ENCODE measurements at places on chromosomes 1 and 21. TPM values are rescaled to one million over a fixed set of nuclear protein-coding genes. Genes with fewer than 3 reads are reported as not detected.
A peak's percentile ranks its signal among the peaks of the same experiment; 100 is the strongest.

DNA sequence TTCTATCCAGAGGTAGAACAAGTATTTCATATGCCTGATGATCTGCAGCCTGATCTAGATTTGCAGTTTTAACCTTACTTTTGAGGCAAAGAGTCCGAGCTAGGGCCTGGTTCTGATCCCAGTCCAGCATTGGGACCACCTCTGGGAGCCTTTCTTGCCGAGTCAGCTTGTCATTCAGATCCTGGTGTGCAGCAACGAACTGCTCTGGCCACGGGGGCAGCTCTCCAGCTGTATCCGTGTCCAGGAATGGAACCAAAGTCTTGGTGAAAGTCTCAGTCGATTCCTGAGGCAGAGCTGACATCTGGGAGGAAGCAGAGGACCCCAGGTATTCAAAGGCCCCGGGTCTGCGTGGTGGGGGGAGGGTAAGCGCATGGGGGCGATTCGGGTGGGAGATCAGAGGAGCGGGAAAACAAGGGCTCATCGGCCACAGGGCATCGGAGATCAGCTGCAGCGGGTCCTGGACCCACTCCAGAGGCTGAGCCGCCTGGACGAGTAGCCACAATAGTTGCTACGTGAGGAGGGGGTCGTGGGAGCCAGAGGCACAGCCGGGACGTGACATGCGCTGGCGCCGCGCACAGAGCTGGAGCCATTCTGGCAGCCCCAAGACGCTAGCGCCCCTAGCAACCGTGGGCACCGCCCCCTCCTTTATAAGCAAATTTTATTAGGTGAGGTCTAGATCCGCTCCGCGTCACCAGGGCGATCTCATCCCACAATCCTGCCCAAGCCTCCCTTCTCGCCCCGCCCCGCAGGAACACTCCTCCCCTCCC lies 32.4 kb upstream of the BSDC1 start:
- no peak overlapping the region for H3K27ac ChIP-seq
- no peaks in the 10 kb centered on the region for H3K36me3 ChIP-seq
- DNase-seq, result no peak
- no peaks in the 10 kb centered on the region for H3K4me1 ChIP-seq
- H3K4me3 ChIP-seq, result no peak overlapping the region

DNA sequence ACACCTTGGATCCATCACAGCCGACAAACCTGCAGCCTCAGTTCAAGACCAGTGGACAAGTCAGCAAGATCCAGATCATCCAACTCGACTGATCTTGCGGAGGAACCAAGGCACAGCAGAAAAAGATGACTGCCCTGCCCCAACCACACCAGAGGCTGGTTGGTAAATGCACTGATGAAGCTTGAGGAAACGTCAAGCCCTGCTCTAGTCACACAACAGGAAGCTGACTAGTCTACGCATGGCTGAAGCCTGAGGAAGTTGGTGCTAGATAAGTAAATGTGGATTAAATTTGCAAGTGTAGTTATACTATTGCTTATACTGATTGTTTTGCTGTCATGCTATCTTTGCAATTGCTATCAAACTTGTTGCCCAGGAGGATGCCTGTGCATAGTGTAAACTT lies 89.0 kb downstream of the LIPI start:
- no peaks in the 10 kb centered on the region for H3K36me3 ChIP-seq
- peaks cover 14% of the 10 kb centered on the region for H3K4me1 ChIP-seq
- H3K27me3 ChIP-seq, result no peaks in the 10 kb centered on the region
- no peak overlapping the region for H3K27ac ChIP-seq
- H3K4me3 ChIP-seq, result no peak overlapping the region

The S100A14 gene
- not detected for total RNA-seq

GRCh38 chr1:88684482-88685258 lies 597 bp downstream of the PKN2 start:
- peak; percentile 63 for DNase-seq
- H3K27ac ChIP-seq, result peak overlapping the region; percentile 96
- H3K4me1 ChIP-seq, result peaks cover 23% of the 10 kb centered on the region
- H3K4me3 ChIP-seq, result peak overlapping the region; percentile 92
- H3K27me3 ChIP-seq, result no peaks in the 10 kb centered on the region

DNA sequence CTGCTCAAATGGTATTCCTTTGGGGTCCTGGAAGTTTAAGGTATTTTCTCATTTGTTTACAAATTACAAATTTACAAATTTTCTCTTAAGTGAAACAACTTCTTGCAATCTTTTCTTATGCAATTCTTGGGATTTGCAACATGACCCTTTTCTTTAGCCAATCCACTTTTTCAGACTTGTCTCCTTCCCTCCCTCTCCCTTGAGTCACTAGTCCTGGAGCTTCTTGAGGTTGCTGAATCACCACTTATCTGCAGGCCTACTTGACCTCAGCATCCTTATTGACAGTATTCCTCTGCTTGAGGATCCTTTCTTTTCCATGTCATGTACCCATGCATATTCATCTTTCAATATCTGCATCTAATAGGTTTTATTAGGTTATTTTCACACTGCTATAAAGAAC lies 302.8 kb upstream of the ADAMTS5 start:
- H3K4me1 ChIP-seq, result no peaks in the 10 kb centered on the region
- no peak for DNase-seq
- no peak overlapping the region for H3K4me3 ChIP-seq
- H3K27me3 ChIP-seq, result no peaks in the 10 kb centered on the region
- H3K27ac ChIP-seq, result no peak overlapping the region

DNA sequence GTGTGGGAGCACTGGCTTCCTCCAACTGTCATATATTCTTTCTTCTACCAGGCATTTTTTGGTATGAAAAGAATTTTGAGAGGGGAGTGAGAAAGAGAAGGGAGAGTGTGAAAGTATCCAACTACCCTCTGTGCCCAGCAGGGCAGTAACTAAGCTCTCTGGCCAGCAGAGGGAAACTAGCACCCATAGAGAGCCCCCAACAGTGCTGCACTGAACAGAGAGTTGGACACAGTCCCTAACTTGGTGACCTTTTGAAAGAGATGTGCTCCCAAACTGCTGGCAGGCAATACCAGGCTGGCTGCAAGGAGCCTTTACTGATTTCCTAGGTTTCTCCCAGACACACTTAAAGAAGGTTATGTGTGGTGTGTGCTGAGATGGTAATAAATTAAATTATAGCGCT lies 118.8 kb upstream of the PBX1 start:
- H3K36me3 ChIP-seq, result no peaks in the 10 kb centered on the region
- no peak for DNase-seq
- H3K27me3 ChIP-seq, result no peaks in the 10 kb centered on the region
- H3K4me3 ChIP-seq, result no peak overlapping the region
- no peaks in the 10 kb centered on the region for H3K4me1 ChIP-seq

The DSCAM gene
- total RNA-seq, result not detected

The DIPK1A gene
- 19.1 TPM for total RNA-seq

GRCh38 chr21:33418691-33419090 lies 15.5 kb downstream of the IFNGR2 start:
- H3K4me3 ChIP-seq, result no peak overlapping the region
- H3K4me1 ChIP-seq, result no peaks in the 10 kb centered on the region
- H3K36me3 ChIP-seq, result peaks cover 19% of the 10 kb centered on the region
- no peak overlapping the region for H3K27ac ChIP-seq

The DCDC2B gene
- total RNA-seq, result 0.10 TPM

The SLAMF9 gene
- total RNA-seq, result not detected

GRCh38 chr21:39085843-39086405 lies 97.3 kb downstream of the PSMG1 start:
- H3K27ac ChIP-seq, result no peak overlapping the region
- no peaks in the 10 kb centered on the region for H3K36me3 ChIP-seq
- DNase-seq, result no peak
- no peak overlapping the region for H3K4me3 ChIP-seq

DNA sequence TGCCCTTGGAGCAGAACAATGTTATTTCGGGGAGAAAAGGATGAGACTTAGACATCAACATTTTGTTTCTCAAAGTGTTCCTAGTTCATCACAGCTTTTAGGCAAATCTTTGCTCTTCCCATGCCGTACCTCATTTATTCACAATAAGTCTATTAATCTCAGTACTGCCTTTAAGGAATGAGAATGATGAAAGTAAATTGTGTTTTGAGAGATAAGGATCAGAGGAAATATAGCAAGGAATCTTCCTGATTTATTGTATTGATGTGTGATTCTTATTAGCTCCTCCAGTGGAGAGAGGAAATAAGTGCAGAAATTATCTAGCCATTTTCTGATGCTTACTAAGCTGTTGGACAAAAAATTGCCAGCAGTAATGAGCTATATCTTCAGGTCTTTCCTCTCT lies 2.0 kb downstream of the POLR3C start:
- no peak for DNase-seq
- peak overlapping the region; percentile 96 for H3K4me3 ChIP-seq
- no peaks in the 10 kb centered on the region for H3K27me3 ChIP-seq
- H3K36me3 ChIP-seq, result peaks cover 52% of the 10 kb centered on the region
- H3K4me1 ChIP-seq, result peaks cover 35% of the 10 kb centered on the region

DNA sequence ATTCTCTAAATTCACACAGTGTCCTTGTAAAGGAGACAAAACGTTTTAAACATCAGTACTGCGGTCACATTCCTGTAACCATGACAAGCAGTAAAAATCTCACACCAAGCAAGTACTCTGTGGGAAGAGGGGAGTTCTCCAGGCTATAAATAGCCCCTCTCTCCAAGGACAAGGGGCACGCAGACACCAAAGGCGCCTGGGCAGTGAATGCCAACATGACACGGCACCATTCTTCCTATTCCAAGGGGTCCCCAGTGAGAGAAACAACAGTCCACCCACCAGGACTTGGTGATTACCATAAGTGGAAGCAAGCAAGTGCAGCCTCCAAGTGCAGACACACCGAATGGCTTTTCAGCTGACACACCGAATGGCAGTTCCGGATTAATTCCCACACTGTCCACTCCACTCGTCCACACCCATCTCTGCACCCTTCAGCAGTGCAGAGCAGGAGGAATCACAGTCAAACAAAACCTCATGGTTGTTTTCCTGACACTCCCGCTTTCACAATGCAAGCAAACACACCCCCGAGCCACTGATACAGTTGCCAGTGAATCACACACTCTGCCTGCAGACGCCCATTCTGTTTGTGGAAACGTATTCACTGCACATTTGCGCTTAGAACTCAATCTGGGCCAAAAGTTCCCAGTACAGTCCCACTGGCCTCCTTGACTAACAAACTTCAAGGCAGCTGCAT lies 1.8 kb downstream of the PTTG1IP start:
- peaks cover 78% of the 10 kb centered on the region for H3K4me1 ChIP-seq
- DNase-seq, result no peak
- peaks cover 17% of the 10 kb centered on the region for H3K36me3 ChIP-seq
- no peaks in the 10 kb centered on the region for H3K27me3 ChIP-seq

- no peaks in the 10 kb centered on the region for H3K36me3 ChIP-seq
- no peak overlapping the region for H3K27ac ChIP-seq
- no peaks in the 10 kb centered on the region for H3K4me1 ChIP-seq
Observed at GRCh38 chr1:69777971-69778370, 210.2 kb downstream of the LRRC7 start.

The FAM151A gene
- not detected for total RNA-seq

- no peaks in the 10 kb centered on the region for H3K36me3 ChIP-seq
- no peaks in the 10 kb centered on the region for H3K4me1 ChIP-seq
- H3K4me3 ChIP-seq, result no peak overlapping the region
- H3K27ac ChIP-seq, result no peak overlapping the region
- DNase-seq, result no peak
Observed at GRCh38 chr1:115314765-115315164, 23.3 kb downstream of the NGF start.

The OR2T29 gene
- total RNA-seq, result not detected

DNA sequence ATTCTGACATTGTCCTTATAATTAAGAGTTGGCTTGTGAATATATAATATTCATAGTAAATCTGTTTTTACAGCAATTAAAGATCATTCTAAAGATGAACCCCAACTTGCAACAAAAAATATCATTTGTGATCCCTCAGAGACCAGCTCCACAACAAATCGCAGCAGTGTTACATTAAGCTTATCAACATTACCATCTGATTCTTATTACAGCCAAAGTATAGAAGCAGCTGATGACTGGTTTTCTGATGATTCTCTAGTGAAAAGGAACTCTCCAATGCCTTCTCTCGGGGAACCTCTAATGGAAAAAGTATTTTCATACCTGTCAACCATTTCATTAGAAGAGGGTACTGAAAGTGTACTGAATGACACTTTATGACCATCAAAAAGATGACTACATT lies 45.4 kb downstream of the C1orf185 start:
- no peak overlapping the region for H3K4me3 ChIP-seq
- no peaks in the 10 kb centered on the region for H3K4me1 ChIP-seq
- H3K36me3 ChIP-seq, result no peaks in the 10 kb centered on the region
- peaks cover 13% of the 10 kb centered on the region for H3K27me3 ChIP-seq

DNA sequence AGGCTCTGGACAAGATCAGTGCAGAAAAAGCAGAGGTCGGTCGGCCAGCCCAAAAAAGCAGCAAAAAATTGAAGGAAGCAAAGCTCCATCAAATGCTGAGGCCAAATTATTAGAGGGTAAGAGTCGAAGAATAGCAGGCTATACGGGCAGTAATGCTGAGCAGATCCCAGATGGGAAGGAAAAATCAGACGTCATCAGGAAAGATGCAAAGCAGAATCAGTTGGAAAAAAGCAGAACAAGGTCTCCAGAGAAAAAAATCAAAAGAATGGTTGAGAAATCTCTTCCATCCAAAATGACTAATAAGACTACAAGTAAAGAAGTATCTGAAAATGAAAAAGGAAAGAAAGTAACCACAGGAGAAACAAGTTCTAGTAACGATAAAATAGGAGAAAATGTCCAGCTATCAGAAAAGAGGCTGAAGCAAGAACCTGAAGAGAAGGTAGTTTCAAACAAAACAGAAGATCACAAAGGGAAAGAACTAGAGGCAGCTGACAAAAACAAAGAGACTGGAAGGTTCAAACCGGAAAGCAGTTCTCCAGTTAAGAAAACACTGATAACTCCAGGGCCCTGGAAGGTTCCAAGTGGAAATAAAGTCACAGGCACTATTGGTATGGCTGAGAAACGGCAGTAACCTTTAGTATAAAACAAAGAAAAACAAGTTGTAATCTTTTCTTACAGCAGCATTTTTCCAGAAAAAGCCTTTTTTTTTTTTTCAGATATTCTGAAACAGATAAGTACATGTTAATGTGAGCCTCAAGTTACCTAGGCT lies 75.7 kb downstream of the PHTF1 start:
- H3K4me3 ChIP-seq, result no peak overlapping the region
- DNase-seq, result no peak
- H3K27ac ChIP-seq, result no peak overlapping the region

GRCh38 chr1:47533793-47534328 lies 96.0 kb downstream of the FOXD2 start:
- H3K4me1 ChIP-seq, result no peaks in the 10 kb centered on the region
- H3K27me3 ChIP-seq, result peaks cover 53% of the 10 kb centered on the region
- H3K4me3 ChIP-seq, result no peak overlapping the region
- H3K36me3 ChIP-seq, result no peaks in the 10 kb centered on the region
- H3K27ac ChIP-seq, result no peak overlapping the region
- DNase-seq, result no peak

The CACNA1S gene
- not detected for total RNA-seq

The IL6R gene
- total RNA-seq, result 9.1 TPM

DNA sequence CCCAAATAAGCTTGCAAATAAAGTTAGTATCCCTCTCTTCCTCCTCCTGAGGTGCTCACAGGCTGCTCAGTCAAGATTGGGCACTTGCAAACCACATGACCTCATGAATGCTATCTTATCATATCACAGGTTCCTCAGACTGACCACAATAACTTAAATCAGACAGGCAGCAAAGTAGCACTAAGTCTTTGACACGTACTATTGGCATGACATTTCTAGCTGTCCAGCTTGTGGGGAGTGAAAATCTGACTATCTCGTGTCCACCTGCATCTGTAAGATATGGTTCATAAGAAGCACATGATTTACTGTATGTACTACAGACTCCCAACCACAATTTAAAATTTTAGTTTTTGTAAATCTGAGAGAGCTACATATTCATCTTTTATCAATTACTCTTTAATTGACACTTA lies 58.0 kb upstream of the GFI1 start:
- no peak overlapping the region for H3K27ac ChIP-seq
- DNase-seq, result no peak
- H3K4me3 ChIP-seq, result no peak overlapping the region
- H3K4me1 ChIP-seq, result peaks cover 44% of the 10 kb centered on the region
- peaks cover 31% of the 10 kb centered on the region for H3K36me3 ChIP-seq

Data from activated CD4-positive, alpha-beta T cell treated with anti-CD3 and anti-CD28 coated beads, Interleukin-2, amount 10 ng/mL, durations not matched to agents 7 days and 5 days (primary cell).